LHCN-M2 (cell line): ENCODE measurements at places on chromosomes 7 and 10.
A peak's percentile ranks its signal among the peaks of the same experiment; 100 is the strongest.

GRCh38 chr7:142813226-142813625 is 41.6 kb upstream of the EPHB6 start:
- DNase-seq: peak; percentile 49

GRCh38 chr10:129877773-129878371 is 86.2 kb downstream of the EBF3 start:
- DNase-seq: peak; percentile 36

DNA sequence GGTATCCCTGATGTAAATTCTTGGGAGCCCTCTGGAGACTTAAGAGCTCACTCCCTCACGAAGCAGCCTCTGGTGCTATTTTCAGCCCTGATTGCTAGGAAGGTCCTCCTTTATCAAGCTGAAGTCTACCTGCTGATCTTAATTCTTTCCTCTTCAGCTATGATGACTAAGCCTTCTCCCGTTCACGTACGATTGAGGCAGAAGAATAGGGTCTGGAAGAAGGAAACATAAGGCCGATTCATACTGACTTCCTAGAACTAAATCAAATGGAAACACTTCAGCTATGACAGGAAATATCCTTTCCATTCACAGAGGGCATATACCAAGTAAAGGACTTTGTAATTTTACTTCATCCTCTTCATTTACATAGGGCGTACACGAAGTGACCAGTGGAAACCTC is 107.0 kb downstream of the CPXM2 start:
- no peak for DNase-seq

DNA sequence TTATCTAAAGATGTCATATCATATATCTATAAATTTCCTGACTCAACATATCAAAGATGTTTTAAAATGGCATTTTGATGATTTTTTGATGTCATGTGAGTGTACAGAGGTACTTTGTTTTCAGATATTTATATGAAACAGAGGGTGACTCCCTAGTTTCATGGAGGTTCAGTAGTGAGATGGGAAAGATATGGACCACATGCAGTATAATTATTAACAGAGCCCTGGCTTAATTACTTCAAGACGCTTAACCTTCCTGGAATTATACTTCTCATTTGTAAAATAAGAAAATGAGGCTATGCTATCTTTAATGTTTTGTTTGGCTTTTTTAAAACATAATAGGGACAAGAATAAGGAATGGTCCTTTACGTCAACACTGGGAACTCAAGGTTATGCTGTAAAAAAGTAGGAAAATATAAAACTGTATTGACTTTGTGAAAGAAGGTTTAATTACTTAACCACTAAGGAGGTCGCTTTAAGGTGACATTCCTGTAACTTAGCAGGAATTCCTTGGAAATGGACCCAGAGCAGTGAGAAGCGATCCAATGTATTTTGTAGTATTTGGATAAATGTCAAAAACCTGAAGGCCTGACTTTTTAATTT is 821.0 kb upstream of the IGFBP3 start:
- DNase-seq: no peak

DNA sequence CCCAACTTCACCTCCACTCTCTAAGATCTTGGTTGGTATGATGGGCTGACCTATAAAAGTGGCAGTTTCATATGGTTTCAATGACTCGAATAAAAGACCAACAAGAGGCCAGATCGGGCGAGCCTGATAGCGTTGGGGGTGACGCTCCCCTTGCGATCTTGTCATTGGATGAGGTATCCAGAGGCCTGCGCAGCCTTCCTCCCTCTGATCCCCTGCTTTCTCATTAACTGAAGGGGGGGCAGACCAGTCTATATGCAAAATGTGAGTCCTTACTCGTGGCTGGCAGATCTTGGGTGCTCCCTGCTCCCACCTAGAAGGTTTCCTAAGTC is 937 bp upstream of the COBL start:
- no peak for DNase-seq

DNA sequence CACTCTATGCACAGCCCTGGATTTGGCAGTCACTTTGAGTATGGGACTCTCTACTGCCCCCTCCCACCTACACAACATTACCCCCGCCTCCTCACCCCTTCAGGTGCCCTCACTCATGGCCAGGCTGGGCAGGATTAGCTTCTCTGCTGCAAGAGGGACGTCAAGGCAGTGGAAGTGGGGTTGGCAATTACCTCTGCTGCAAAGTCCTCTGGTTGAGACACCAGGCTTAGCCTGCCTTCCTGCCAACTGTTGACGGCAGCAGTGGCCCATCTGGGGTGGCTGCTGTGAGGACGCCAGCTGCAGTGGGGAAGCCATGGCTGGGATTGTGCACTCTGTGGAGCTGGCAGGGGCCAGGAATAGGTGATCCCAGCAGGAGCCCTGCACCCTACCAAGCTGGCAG is 26.7 kb downstream of the SVIL start:
- DNase-seq: no peak
